ENCODE measurements at places on chromosomes 4 and X.
A peak's percentile ranks its signal among the peaks of the same experiment; 100 is the strongest.

DNA sequence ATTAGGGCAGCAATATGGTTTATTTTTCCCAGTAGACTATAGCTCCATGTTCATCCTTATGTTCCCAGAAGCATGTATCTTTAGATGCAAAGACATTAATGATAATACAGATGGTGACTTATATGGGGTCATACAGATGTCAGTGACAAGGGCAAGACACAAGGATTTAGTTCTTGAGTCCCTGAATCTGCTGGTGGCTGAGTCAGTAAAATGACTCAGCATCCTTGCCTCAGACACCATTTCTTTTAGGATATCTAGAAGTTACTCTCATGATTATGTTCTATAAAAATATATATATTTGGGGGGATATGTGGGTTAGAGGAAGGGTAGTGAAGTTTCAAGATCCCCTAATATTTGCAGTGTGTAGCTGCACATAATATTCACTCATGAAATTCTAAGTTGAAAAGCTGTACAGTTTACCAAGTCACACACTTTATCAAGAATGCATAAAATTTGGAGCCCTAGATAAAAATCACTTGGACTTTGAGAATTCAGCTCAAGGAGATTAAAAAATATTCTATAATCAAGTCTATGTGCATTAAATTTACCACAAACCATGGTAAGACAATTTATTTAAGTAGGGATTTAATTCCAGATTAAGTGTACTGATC is 101.9 kb downstream of the LNX1 start:
- no peak for DNase-seq

- no peak for DNase-seq
Observed at GRCh38 chr4:84985952-84986351, 19.5 kb upstream of the WDFY3 start.

GRCh38 chrX:71253253-71254091 is 468 bp downstream of the ZMYM3 start:
- DNase-seq, result peak; percentile 51

DNA sequence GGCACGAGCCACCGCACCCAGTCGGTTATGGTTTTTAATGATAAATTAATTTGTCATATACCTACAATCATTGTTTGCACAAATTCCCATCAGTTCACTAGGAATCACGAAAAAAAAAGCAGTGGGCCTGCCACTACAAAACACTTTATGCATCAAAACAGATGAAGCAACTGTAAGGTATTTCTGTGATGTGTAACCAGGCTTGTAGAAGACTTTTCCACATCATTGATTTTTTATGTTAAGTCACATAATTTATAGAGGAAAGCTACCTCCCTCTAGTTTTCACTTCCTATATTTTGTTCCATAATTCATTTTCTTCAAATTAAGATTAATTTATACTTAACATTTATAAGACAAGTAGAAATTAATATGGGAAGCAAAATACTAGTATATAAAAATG is 6.7 kb upstream of the FAM200B start:
- peak; percentile 44 for DNase-seq

DNA sequence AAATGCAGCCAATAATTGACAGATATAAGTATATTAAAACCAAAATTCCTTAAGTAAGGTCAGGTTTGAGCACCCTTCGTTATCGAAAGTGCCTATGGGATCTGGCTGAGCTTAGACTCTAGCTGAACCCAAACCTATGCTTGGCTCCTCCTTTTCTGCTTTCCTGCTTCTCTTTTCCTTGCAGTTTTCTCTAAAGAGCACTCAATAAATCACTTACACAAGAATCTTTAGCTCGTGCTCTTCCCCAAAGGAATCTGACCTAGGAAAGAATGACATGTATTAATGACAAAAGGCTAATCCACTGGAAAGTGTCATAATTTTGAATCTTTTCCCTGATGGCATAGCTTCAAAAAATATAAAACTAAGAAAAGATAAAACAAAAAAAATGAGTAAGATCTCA is 282.7 kb downstream of the DKK2 start:
- DNase-seq, result no peak

DNA sequence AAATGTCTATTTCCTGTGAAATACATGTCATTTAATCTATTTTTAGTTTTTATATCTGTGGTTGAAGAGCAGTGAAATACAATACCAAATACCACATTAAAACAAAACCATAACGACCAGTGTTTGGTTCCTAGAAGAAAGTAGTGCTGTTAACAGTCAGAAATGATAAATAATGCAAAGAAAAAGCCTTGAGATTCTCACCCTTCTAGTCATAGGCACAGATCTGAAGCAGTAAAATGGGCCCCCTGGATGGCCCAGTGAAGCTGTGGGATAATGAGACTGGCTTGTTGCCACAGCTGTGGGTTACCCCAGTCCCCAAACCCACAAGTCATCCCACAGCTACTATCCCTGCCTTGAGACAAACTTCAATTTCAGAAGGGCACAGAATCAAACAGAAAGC is 137.3 kb upstream of the RPL34 start:
- DNase-seq, result no peak

DNA sequence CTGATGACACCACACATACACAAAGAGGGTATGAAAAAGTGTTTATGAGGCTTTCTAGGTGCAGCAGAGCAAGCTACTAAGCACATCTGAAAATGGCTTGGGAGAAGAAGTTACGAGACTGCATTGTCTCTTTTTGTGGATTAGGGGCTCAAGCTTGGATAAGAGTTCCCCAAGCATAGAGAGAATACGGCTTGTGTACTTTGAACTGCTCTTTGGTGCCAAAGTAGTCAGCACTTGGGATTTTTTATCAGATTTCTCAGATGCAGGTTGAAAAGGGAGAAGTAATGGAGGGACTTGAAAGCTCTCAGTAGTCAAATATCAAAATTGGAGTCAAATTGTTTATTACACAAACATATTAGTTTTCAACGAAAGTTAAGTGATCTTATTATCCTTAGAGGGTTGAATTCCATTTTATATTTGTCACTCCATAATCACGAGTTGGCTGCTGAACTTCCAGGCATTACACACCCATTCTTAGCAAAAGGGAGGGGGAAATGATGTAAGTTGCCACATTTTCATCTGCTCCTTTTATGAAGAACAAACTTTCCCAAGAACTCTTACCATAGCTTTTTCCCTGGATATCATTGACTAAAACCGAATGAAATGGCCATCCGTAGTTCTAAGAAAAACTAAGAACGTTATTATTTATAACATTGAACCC is 1904.9 kb downstream of the PCDH7 start:
- DNase-seq, result no peak

DNA sequence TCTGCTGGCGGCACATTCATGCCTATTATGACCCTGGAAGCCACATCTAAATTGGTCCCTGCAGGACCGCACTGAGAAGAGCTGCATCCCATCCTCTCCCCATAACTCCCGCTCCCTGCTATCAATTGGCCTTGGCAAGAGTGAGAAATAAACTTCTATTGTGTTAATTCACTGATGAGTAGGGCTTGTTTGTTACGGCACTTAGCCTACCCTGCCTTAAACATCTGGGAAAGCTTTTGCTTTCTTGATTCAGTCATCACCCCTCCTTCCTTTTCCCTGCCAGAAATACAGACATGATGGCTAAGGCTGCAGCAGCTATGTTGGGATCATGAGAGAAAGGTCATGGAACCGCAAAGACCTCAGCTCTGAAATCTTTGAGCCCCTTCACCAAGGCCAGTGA is 36.5 kb downstream of the SUPT20HL2 start:
- DNase-seq, result no peak

DNA sequence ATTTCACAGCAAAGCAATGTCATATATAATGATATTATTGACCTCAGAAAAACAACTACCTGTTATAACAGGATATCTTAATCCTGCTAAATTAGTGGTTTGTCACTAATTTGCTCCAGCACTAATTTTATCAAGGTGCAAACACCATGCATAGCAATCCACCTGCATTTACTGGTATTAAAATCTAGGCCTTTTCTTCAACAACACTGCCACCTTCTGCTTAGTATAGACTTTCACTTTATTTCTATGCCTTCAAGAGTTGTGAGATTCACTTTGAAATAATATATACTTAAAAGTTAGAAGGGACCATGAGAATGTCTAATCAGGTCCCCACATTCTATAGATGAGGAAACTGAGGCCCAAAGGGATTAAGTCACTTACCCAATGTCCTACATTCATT is 82.1 kb upstream of the IQCM start:
- DNase-seq, result peak; percentile 39

DNA sequence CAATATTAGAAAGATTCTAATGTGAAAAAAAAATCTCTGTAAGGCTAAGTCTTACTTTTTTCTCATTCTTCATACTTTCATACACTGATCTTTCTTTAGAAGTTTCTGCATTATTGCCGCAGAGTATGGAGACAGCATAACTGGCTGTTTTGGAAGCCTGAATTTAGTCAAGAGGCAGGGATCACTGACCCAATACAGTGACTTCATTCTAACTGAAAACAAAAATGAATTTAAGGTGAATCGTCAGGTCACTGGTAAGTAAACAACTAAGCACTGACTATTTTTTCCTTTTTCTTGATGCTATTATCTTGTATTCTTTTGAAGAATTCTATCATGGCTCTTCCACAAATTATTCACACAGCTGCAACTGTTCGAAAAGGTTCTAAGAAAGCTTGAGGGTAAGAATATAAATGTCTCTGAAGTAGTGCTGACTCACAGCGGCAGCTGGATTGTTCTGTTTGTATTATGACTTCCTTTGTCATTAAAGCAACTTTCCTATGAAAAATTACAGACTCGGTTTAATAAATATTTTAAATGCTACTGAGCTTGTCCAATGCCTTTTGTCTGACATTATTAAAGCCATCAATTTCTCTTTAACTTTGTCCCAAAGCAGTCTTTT is 609.3 kb downstream of the FSTL5 start:
- DNase-seq, result no peak

GRCh38 chr4:26891867-26892266 is 31.2 kb downstream of the STIM2 start:
- DNase-seq, result no peak

DNA sequence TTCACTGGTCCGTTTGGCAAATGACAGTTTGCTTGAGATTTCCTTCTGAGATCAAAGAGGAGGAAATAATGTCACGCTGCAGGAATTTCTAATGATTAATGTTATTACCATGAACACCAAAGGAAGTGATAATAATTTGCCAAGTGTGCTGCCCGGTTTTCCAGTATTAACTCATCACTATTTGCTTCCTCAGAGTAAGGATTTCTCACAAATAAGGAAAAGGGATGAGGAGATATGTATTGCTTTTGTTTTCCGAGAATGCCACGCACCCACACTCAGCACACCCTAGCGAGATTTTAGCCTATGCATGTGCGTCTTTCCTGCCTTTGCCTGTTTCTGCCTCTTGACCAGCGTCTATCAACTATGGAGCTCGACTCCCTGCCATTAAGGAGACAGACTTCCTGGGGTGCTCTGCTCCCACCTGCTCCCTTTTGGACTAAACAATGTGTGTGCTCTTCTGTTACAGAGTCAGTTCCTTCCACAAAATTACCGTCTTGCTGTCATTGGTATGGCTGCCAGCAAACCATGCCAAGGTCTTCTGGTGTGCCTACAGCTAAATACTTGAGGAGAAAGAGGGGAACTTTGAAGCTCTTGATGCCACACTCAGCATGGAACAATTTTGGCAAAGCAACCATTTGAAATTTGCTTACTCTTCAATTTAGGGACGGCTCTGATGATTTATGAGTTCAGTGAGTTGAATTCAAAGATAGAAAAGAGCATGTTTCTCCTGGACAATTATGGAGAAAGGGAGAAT is 393.1 kb upstream of the ZFP42 start:
- DNase-seq, result no peak

DNA sequence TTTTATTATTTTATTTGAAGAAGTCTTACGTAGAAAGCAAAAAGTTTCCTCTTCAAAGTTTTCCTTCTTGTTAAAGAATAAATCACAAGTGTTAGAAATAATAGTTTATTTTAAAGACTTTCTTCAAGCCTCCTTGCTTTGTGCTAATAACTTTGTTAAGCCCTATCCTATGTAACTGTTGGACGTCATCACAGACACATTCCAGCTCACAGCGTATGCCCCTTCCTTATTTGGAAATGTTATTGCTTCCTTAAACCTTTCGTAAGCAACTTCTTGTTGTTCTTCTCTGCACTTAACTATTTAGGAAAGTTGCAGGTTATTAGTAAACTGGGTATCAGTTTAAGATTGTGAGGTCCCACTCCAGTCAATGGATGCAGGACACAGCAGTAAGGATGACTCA is 7.6 kb upstream of the SRD5A3 start:
- DNase-seq, result no peak

- no peak for DNase-seq
Observed at GRCh38 chr4:10063544-10064300, 42.4 kb upstream of the SLC2A9 start.

DNA sequence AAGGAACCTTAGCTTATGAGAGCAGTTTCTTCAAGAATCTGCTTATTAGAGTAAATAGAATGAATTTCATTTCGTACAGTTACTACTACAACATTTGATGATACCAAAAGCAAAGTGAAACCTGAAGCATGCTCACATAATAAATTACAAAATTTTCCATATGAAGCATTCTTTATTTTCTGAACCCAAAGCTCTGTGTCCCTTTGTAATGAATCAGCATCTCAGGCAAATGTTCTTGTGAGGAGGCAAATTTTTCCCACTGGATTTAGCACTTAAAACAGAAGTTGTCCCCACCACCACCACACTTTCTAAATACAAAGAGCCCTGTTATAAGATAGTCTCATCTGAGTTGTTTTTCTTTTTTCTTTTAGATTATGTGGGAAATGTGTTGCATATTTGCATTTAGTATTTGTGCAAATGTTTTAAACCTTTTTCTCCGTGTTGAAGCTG is 70.7 kb upstream of the NFKB1 start:
- DNase-seq, result peak; percentile 34

DNA sequence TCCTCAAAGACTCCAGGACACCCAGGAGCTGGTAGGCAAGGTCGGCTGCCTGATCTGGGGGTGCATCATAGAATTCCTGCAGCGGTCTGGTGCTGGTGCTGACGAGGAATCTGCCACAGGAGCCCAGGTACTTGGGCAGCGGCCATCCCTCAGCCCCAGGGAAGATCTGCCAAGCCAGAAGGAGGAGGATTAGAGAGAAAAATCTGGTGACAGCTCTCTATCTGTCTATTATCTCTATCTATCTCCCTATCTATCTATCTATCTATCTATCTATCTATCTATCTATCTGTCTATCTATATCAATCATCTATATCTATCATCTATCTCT is 46.7 kb downstream of the DIPK2B start:
- DNase-seq, result no peak

GRCh38 chrX:15349046-15349445 is 13.7 kb upstream of the PIGA start:
- DNase-seq, result peak; percentile 71

DNA sequence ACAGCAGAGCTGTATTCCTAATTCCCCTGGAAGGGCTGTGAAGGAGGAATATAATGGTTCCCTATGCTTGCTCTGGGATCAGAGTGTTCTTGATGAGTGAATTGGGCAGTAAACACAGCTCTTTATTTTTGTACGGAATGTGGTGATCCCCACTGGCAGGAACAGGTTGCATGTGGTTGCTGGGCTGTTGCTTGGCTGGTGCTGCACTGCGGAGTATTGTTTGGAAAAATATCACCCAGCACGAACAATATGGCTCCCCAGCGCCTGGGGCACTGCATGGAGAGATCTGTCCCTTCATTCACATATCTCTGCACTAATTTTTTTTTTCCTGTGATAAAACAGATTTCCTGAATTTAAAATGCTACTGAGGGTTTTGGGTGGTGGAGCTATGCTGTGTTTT is 119.7 kb downstream of the MGST2 start:
- DNase-seq, result no peak

- DNase-seq, result no peak
Observed at GRCh38 chr4:138677212-138677611, 338.4 kb upstream of the NOCT start.

- peak; percentile 81 for DNase-seq
Observed at GRCh38 chrX:152926279-152926678, 28.4 kb downstream of the ZNF185 start.
